Smooth muscle cell of the coronary artery (primary cell): ENCODE measurements at places on chromosomes 16 and 17. TPM values are rescaled to one million over a fixed set of nuclear protein-coding genes. Genes with fewer than 3 reads are reported as not detected.

MOSMO gene
- total RNA-seq = 7.5 and 8.0 TPM in 2 replicates

PDILT gene
- total RNA-seq = not detected in 2 replicates

HS3ST2 gene
- not detected in 2 replicates for total RNA-seq

CCL1 gene
- total RNA-seq = not detected in 2 replicates

DNAH9 gene
- total RNA-seq = under 0.01 TPM in 1 of 2 replicates, not detected in the other
